ENCODE measurements at places on chromosomes 4 and X. TPM values are rescaled to one million over a fixed set of nuclear protein-coding genes. Genes with fewer than 3 reads are reported as not detected.

The PDGFC gene
- 62.8 TPM for total RNA-seq

The CCDC160 gene
- total RNA-seq = not detected

The CCDC110 gene
- 0.71 TPM for total RNA-seq

The RBM47 gene
- 1.2 TPM for total RNA-seq

The RTL5 gene
- 0.58 TPM for total RNA-seq

The FGA gene
- not detected for total RNA-seq

The GABRG1 gene
- total RNA-seq = not detected

Data from myometrial cell (primary cell).